Activated CD4-positive, alpha-beta T cell treated with anti-CD3 and anti-CD28 coated beads, Interleukin-2, amount 50 U/mL, for 24 hours (primary cell): ENCODE measurements at places on chromosomes 3 and 15.

- no peak for DNase-seq
Observed at GRCh38 chr3:113194823-113195401, 16.4 kb upstream of the BOC start.

DNA sequence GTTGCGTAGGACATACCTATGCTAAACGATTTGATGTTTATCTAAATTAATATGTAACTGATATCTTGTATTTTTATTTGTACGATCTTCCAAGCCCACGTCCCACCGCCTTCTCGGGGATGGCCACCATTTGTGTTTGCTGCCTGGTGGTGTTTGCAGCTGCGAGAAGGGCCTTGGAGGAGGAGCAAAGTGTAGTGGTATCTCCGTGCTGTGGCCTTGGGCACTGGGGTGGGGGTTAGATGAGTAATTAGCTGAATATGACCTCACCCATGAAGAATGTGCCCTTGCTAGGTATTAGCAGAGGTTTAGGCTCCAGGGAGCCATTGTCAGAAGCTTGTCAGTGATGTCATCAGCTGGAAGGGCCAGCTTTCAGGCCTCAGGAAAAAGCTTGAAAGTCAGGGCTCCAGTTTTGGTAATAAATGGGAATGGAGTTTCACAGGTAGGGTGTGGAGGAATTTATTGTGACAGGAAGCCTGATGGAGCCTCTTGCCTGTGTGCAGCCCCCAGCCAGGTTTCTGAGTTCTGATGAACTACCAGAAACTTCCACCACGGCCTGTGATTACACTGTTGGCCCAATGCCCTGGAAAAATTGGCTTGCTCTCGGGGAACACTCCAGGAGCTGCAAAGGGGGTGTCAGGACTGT is 41.0 kb downstream of the FLNB start:
- DNase-seq, result no peak

DNA sequence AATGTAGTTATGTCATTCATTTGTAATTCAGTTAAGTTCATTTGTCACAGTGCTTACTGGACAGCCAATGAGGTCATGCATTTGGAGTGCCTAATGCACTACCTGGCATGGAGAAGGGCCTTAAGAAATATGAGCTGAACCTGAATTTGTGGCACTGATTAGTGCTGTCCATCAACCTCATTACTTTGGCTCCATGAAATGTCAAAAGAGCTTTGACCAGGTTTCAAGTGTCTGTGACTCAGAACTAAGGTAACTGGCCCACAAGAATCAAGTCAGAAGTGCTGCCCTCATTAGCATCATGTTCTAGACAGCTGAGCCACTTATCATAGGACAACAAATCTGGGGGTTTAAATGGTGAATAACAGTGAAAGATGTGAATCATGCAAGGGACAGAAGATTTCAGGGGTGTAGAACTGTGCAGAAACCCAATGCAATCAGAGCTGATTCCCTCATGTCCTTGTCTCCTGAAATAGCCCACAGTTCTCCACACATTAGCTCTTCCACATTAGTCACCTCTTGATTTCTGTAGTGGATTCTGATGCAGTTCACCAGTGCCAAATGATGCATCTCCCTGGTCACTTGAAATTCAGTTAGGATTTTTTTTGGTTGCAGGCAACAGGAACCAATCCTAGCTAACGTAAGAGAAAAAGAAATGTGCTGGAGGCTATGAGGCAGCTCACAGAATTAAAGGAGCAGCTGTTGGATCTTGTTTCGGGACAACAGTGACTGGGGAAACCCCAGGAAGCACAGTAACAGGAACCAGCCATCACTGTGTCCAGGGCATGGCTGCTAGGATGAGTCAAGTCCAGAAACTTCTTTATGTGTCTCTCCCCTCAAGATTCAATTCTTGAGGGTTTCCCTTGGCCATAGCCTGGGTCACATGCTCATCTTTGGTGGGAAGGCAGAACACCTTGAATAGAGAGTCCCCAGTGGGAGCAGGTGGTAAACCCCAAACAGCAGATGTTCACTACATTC is 38.7 kb downstream of the CHST2 start:
- DNase-seq, result no peak

DNA sequence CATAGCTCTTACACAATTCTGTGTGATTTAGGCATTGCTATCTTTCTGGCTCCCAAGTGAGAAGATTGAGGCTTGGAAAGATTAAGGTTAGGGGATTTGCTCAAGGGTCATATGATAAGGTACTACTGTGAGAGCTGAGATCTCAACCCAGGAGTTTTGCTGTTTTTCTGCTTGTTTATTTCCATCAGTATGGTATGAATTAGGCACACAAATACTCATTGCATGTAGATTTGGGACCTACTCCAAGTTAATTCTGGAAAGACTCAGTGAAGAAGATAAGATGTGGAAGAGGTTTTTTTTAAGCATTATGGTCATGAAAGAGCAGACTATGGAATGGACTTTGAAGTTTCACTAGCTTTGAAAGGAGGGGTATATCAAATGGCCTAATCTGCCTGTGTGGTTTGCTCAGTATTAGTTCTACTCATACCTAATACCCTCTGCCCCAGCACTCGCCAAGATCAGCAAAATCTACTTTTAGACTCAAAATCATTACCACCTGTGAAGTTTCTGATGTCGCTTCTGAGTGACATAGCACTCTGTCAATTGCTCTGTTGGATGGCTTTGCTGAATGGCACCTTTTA is 12.5 kb downstream of the MBNL1 start:
- no peak for DNase-seq

DNA sequence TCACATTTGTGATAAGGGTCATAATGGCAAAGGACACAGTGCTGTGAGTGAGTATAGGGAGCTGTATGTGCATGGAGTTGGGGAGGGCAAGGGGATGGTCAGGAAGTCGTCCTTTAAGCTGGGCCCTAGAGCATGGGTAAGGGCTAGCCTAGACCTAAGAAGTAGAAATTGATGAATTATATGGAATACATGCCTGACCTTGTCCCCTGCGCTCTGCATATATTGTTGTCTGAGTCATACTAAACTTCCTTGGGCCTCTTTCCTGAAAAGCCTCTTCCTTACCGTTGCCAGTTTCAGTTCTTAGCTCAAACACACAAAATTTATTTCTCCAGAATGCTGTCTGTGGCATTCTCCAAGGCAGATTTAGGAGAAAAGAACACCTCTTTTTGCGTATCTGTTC is 4.6 kb downstream of the SNRK start:
- no peak for DNase-seq

- DNase-seq, result no peak
Observed at GRCh38 chr3:17915341-17915740, 172.9 kb upstream of the TBC1D5 start.

DNA sequence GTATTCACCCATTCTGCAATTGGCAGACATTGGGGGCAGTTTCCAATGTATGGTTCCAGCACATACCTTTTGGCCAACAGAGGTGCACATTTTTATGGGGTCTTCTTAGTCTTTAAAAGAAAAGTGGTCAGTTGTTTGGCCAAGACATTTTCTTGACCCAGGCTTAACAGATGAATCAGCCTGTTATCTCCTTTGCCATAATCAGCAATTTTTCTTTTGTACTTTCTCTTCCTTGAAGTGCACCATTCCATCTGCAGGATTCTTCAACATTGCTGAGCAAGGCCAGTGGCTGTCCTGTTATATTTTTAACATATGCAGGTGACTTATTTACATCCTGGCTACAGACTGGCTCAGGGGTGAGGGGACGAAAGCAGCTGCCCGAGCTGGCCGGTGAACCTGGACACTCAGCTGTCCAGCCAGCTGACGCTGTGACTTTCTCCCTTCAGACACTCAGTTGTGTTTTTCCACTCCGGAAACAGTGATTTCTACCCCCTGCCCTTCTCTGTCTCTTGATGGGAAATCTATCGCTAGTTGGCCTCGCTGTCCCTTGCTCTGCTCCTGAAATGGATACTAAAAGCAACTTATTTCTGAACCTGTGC is 96.5 kb upstream of the TNFAIP8L3 start:
- DNase-seq, result no peak
